ENCODE measurements at places on chromosomes 4 and X.

DNA sequence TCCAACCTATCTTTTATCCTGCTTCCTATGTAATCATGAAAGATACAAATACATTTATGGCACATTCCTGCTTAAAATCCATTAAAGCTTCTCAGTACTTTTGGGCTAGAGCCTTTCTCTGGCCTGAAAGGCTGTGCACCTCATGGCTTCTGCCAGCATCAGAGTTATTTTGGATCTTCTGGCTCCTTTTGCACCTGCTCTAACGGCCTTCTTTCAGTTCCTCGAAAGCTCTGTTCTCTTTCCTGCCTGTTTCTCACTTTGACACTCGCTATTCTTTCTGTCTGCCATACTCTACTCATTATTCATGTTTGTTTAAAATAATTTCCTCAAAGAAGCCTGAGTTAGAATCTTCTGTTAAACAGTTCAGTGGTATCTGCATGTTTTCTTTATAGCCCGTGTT is 86.0 kb downstream of the LRP2BP start:
- DNase-seq, result no peak

DNA sequence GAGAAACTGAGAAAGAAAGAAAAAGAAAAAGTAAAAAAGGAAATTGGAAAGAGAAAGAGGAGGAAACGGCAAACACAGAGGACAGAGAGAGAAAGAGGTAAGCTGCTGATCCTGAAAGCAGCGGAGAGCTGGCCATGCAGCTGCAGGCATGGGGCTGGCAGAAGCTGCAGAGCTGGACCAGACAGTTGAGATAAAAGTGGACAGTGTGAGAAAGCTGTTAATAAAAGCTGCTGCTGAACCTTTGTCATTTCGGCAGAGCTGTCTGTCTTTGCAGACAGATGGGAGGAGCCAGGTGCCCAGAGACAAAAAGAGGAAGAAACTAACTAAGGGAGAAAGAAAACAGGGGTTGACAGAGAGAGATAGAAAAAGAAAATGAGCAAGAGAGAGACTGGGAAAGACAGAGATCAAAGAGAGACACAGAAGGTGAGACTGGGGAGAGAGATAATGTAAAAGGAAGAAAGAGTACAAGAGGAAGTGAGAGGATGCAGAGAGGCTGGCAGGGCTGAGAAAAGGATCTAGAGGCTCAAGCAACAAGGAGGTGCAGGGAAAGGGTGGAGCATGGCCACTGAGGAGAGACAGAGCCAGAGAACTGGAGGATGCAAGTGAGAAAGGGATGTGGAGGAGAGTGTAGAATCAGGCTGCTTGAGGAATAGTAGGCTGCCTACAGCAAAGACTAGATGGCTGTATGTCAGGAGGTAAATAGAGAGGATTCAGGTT is 376.8 kb upstream of the FGF16 start:
- no peak for DNase-seq

GRCh38 chr4:105957680-105958079 is 62.4 kb downstream of the NPNT start:
- no peak for DNase-seq

GRCh38 chrX:67619253-67619652 is 75.4 kb downstream of the AR start:
- no peak for DNase-seq

GRCh38 chr4:145907812-145908211 is 30.8 kb downstream of the ZNF827 start:
- DNase-seq, result no peak

DNA sequence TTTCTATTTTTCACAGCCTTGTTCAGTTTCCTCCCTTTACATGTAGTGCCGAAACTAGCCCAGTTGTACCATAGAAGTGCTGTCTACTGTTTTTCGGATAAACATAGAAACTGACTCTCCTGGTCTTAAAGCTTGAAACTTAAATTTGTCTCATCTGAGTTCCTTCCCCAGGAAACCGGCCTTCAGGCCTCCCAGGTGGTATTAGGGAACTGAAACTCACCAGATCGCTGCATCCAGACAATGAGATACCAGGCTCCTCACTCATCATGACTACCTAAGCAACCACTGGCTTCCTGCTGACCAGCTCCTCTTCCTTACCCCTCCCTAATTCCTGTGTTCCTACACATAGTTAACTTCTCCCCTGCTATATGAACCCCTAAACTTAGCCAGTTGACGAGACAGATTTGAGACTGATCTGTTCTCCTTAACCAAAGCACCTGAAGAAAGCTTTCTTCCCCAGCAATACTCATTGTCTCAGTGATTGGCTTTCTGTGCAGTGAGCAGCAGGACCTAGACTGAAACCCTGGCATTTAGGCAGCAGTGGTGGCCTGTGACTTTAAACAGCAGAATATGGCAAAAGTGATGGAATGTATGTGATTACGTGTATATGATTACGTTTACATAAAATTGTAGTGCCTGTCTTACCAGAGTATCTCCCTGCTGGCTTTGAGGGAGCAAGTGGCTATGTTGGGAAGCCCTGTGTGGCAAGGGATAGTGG is 959.1 kb upstream of the LCORL start:
- DNase-seq, result no peak

GRCh38 chr4:8207314-8207713 is 8.2 kb downstream of the SH3TC1 start:
- DNase-seq, result no peak

DNA sequence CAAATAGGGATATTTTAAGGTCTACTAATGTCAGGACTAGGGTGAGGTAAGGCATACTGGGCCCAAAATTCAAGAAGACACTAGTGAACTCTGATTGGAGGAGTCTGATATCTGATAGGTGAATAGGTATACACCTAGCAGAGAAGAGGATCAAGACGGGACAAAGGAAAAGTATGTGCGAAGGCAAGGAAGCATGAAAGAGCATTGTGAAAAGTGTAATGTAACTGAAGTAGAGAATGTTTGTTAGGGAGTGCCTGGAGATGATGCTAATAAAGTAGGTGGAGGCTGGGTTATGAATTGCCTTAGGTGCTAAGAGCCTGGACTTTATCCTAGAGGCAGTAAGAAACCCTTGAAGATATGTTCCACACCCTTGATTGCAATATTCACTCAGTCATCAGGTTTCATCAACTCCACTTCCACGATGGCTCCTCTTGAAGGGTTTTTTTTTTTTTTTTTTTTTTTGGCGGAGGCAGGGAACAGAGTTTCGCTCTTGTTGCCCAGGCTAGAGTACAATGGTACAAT is 49.9 kb upstream of the XIAP start:
- no peak for DNase-seq

DNA sequence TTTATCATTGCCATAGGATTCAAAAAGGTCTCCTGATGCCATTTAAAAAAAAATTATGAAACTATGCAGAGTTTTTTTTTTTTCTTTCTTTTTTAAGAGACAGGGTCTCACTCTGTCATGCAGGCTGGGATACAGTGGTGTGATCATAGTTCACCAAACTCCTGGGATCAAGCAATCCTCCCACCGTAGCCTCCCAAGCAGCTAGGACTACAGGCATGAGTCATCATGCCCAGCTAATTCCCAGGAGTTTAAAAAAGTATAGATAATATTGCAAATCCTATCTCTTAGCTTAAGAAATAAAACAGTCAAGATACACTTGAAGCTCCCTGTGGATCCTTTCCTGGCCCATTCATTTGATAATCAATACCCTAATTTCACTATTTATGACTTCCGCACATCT is 58.6 kb upstream of the PRSS48 start:
- no peak for DNase-seq

- peak; percentile 86 for DNase-seq
Measured at GRCh38 chrX:72126539-72127140, 5.1 kb downstream of the RTL5 start.

DNA sequence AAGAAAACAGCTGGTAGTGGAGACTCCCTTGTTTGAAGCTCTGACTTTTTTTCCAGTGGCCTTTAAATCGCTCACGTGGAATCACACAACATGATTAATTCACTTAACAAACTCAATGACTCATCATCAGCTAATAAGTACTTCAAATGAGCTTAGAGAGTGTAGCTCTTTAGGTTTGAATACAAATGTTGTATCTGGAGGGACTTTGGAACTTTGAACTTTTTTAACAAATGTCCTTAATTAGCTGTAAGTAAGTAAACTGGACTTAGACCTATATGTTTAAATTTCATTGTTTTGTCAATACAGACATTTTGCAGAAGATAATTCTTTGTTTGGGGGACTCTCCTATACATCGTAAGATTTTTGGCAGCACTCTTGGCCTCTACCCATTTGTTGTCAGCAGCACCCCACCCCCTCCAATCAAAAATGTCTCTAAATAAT is 581.1 kb downstream of the SPRY1 start:
- DNase-seq, result no peak

- DNase-seq, result no peak
Measured at GRCh38 chr4:185598846-185599552, 63.7 kb upstream of the PDLIM3 start.

DNA sequence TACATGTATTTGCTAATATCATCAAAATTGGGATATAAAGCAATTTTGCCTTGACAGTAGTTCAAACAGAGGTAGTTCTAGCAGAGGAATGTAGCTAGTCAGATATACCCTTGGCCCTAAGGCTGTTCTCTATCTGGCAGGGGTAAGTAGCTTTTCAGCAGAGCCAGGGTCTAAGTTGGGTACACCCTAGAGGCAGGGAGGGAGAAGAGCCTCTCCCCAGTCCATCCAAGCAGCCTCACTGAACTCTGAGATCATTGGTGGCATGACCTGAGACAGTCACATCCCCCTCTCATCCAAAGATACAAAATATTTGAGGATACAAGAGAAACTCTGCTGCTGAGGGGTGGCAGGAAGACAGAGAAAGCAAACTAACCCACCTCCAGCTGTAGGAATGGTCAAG is 343.7 kb downstream of the DHX15 start:
- DNase-seq, result no peak

- DNase-seq, result no peak
Measured at GRCh38 chr4:123034023-123034422, 111.6 kb upstream of the NUDT6 start.

DNA sequence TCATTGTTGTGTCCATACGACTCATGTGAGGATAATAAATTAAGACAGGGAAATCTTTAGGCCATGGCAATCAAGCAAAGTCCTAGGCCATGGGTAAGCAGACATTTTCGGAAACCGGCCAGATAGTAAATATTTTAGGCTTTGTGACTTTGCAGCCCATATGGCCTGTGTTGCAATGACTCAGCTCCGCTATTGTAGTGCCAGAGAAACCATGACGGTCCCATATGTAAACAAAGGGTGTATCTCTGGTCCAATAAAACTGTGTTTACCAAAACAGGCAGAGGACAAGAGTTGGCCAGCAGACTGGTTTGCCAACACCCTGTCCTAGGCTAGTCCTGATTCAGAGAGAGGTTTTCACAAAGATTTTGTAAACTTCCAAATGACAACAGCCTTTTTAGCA is 5.0 kb downstream of the FAM114A1 start:
- no peak for DNase-seq

- DNase-seq, result no peak
Measured at GRCh38 chr4:14910411-14910810, 91.9 kb upstream of the CPEB2 start.

DNA sequence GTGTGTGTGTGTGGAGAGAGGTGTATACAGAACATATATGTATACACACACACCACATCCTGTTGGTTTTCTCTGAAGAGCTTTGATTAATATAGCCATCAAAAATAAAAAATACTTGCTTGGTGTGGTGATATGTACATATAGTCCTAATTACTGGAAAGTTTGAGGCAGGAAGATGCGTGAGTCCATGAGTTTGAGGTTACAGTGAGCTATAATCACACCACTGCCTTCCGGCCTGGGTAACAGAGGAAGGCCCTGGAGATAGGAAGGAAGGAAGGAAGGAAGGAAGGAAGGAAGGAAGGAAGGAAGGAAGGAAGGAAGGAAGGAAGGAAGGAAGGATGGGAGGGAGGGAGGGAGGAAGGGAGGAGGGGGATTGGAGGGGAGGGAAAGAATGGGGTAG is 360.4 kb upstream of the CPEB2 start:
- DNase-seq, result no peak

DNA sequence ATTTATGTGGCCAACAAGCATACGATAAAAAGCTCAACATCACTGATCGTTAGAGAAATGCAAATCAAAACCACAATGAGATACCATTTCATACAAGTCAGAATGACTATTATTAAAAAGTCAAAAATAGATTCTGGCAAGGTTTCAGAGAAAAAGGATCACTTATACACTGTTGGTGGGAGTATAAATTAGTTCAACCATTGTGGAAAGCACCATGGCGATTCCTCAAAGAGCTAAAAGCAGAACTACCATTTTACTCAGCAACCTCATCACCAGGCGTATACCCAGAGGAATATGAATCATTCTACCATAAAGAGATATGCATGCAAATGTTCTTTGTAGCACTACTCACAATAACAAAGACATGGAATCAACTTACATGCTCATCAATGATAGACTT is 478.7 kb upstream of the GALNTL6 start:
- no peak for DNase-seq

GRCh38 chrX:39445336-39445735 is 644.1 kb downstream of the MID1IP1 start:
- peak; percentile 35 for DNase-seq

GRCh38 chr4:28557755-28558154 is 1697.1 kb downstream of the STIM2 start:
- no peak for DNase-seq

DNA sequence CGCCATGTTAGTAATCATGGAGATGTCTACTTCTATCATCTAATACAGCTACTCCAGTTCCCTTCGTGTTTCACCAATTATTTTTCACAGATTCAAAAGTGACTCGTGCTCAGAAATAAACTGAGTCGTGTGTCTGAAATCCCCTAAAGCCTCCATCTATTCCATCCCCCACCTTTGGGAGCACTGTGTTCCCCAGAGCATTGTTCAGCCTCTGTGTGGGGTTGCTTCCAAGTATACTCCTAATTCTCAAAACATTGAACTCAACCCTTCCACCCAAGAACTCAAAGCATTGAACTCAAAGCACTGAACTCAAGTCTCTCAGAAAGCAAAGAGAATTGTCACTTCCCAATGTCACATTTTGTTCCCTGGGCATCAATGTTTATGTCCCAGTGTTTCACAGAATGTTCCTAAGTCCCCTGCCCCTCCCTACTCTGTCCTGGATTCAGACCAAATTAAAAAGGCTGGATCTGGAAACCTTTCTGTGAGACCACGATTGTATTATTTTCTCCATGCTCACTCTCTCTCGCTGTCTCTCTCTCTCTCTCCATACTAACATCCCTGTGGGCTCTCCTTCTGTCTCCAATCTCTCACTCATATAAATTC is 138.5 kb upstream of the QRFPR start:
- no peak for DNase-seq

DNA sequence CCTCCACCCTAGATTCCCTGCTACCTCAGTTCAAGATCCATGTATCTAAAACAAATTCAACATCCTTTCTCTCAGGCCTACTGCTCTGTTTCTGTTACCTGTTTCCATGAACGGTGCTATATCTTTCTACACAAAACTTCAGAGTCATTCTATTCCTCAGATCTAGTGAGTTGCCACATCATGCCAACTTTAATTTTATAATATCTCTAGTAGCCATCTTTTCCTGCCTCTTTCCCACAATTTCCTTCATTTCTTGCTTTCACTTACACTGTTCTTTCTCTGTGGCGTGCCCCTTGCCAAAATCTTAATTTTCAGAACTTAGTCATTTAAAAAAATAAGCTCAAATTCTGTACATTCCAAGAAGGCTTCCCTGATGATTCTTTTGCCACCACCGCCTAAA is 15.2 kb downstream of the GUCY1A1 start:
- no peak for DNase-seq

Data from nephron progenitor cell (in vitro differentiated cells).